ENCODE measurements at places on chromosomes 5 and 9.
A peak's percentile ranks its signal among the peaks of the same experiment; 100 is the strongest.

DNA sequence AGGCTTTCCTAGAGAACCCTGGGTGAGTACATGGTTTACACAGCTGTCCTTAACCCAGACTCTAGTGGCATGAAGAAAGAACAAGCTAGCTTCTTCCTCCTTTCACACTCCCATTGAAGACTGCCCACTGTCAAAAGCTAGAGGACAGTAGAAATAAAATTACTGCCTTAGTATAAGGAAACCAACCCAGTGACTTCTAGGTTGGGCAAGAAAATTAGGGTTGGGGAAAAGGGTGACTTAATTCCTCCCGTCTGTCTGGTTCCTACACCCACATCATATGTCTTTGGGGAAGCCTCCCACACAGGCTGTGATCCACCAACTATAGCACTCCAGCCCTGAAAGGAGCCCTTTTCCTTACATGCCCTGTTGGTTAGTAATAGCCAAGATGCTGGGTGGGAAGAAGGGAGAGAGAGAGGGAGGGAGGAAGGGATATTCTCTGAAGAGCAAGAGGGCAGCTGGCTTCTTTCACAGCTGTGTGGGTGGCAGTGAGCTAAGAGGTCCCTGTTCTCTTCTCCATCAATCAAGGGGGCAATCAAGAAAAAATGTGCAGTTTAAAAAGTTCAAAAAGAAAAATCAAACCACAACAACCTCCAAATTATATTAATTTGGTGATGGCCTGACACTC is 21.7 kb downstream of the HBEGF start:
- DNase-seq, result no peak

DNA sequence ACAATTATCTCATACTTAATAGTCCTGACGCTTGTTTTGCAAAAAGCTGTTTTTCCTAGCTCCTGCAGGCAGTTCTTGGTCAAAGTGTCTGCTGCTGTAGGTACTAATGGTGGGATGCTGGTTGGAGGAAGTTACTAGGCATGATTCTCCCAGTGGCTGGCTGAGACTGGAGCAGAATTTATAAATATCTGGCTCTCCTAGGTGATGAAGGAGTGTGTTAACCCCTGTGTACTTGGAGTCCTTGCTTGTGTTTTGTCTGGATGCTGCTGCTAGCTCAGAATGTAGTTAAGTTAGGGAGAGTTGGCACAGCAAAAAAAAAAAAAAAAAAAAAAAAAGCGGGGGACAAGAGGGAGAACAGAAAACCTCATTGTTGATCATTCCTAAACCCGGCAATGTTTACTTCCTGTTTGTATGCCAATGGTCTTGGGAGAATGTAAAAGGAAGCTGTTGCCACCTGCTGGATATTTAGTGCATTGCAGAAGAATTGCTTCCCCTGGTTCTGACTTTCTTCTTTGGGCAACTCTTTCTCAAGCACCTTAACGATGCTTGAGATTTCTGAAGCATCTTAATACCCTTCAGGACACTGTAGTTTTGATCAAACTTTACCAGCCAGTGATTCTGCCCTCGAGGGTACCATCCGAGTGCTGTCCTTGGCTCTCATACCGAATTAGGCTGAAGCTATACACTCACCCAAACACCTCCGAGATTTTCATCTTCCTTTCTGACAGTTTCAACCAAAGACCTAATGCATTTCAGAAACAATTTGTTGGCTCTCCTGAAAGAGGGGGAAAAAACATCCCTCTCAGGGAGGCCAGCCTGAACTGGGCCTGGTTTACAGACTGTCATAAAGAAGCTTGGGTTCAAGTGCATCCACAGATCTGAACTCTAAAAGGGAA is 71.7 kb upstream of the WWC1 start:
- no peak for DNase-seq

- peak; percentile 87 for DNase-seq
These were observed at the start of gene ZMYND19 for GRCh38 chr9:137590469-137591383. ZMYND19 (minus strand) TSS chr9:137590512; CDS start chr9:137590263, 249 bp downstream.

DNA sequence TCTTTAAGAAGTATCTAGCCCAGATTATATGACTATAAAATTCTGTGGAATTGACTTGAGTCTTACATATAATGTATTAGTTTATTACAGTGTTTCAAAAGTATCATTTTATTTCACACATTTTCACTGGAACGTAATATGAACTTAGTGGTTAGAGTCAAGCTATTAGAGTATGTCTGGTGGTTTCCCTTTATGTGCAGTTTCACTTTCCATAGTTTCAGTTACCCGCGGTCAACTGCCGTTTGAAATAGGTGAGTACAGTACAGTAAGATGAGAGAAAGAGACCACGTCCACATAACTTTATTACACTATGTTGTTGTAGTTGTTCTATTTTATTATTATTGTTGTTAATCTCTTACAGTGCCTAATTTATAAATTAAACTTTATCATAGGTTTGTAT is 50.5 kb downstream of the COMMD10 start:
- DNase-seq, result no peak

- no peak for DNase-seq
These were observed 139.1 kb downstream of the PIP5K1B start for GRCh38 chr9:68844157-68844556.

GRCh38 chr9:137611623-137612609 is 6.4 kb downstream of the ARRDC1 start:
- DNase-seq, result no peak

DNA sequence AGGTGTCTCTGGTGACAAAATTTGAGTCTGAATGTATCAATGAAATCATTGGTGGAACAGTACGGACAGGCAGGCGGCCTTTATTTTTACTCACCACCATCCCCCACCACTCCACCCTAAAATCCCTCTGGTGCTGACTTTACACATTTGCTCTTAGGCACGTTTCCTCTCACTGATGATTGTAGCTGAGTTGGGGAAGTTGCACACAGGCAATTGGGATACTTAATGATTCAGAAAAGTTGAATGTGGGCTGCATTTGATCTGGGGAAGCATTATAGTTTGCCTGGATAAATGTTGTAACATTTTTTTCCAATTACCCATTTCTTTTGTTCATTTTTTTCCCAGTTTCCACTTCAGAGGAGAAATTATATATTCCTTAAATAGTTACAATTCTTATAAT is 658.4 kb downstream of the TLR4 start:
- no peak for DNase-seq

- DNase-seq, result no peak
These were observed 19.4 kb downstream of the PSAT1 start for GRCh38 chr9:78316166-78316892.

GRCh38 chr9:109086221-109086620 is 33.5 kb downstream of the TMEM245 start:
- no peak for DNase-seq

- no peak for DNase-seq
These were observed 750.9 kb downstream of the MAT2B start for GRCh38 chr5:164256351-164256750.

DNA sequence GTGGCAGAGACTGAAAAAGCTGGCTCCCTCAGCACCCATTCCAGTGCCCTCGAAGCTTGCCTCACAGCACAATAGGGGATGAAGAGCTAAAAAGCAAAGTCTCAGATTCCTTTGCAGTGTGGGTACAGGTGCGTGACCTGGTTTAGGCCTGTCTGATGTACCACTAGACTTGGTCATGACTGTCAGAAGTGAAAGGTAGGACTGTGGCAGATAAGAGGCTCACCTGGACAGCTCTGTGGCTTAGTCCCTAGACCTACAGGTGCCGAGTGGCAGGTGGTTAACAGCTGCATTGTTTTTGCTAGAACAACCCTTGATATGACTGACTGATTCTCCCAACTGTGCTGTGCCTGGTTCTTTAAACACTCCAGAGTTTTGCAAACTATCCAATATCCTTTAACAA is 14.7 kb upstream of the SFXN1 start:
- DNase-seq, result no peak

GRCh38 chr9:110047232-110047954 is 160.6 kb downstream of the C9orf152 start:
- no peak for DNase-seq

DNA sequence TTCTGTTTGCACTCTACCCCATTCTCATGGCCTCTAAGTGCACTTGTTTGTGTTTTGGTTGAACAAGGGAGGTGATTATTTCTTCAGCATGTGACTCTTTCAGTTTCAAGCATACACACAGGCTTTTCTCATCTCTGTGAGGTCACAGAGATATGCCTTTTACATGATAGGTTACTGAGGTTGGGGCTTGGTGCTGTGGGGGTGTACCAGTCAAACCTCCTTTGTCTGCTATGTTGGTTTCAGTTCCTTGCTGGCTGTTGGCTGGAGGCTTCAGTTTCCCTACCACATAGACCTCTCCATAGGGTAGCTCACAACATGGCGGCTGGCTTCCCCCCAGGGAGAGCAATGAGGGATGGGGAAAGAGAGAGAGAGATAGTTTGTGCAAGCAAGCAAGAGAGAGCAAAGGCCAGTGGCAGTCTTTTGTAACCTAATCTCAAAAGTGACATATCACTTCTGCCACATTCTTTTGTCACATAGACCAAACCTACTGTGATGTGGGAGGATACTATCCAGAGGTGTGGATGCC is 96.7 kb upstream of the SEMA6A start:
- DNase-seq, result no peak

DNA sequence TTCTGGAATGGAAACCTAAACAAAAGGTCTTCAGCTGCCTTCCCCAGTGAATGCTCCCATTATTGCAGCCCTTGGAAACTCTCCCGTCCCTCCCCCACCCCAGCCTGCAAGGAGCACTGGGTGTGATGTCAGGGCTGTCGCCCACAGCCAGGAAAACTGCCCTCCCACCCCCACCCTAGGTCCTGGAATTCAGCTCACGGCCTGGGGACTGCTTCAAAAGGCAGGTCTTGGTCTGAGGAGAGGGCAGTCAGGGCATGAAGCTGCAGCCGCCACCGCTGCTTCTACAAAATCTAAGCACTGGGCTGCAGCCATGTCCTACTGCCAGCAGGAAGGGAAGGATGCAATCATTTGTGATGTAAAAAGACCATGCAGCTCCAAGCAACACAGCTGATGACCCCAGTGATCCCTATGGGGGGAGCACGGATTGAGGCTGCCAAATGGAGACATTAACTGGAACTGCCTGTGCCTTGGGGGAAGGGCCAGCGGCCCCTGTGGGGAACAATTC is 11.4 kb downstream of the GRHPR start:
- no peak for DNase-seq

DNA sequence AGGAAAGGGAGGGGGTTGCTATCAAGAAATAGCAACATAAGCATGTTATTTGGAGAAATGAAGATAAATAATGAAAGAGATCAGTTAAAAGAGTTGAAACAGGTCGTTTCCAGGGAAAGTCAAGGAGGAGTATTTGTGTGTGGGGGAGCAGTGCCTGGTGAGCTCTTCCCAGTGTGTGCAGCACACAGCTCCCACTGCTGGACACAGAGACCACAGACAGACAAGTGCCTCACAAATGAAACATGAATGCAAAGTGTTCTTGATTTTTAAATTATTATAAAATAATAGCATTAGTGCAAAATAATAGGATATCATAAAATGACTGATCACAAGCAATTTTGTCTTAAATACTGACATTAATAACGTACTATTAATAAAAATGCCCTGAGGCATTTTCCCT is 40.8 kb downstream of the LIFR start:
- no peak for DNase-seq

- no peak for DNase-seq
These were observed 10.5 kb downstream of the ARSB start for GRCh38 chr5:78974601-78975000.

DNA sequence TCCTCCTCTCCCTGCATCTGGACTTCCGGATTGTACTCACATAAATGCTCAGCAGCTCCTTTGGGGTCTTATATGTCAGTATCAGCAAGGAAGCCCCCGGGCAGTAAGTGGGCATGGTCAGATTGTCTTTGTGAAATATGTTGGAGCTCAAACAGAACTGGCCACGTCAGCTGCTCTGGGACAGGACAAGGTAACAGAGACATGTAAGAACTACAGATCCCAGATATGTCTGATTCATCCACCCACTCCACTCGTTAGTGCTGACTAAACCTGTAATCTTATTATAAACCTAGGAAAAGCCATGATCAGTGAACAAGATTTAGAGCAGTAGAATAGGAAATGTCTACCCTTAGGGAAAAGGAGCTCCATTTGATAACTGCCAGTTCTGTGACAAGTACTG is 561.8 kb downstream of the CETN3 start:
- no peak for DNase-seq

DNA sequence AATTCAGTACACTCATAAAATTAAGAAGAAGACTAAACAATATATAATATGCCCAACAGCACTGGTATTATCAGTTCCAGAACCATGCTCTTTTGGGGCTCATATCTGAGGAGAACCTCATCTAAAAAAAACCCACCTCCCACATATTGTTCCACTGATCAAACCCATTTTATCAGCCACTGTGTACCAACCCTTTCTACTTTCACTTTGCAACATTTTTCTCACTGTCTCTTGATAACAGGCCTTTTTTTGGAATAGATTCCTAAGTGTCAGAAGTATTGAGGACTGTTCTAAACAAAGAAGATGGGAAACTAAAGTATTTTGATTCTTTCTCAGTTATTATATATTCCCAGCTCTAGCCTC is 173.2 kb downstream of the GABRB2 start:
- no peak for DNase-seq

DNA sequence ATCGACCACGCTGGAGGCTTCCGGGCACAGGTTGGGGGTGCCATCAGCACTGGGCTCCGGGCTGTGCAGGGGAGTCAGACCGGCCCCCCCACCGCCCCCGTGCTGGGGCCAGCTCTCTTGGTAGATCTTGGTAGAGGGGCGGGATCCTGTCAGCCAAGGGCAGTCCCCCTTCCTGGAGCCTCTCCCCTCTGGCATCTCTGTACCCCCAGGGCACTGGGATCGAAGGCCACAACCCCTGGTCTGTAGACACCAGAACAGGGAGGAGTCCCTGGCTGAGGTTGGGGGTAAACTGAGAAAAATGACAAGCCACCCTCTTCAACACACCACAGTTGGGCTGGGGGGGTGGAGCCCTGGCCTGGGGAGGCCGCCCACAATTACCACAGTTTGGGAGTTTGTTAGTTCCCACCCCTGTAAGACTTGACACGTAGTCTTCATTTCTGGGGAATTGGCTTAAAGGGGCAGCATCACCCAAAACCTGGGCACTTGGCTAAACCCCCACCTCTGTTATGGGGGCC is 882 bp downstream of the CERCAM start:
- no peak for DNase-seq

GRCh38 chr9:68762570-68762969 is 57.5 kb downstream of the PIP5K1B start:
- DNase-seq, result no peak

- no peak for DNase-seq
These were observed 388.2 kb upstream of the RPS23 start for GRCh38 chr5:82666312-82666711.

DNA sequence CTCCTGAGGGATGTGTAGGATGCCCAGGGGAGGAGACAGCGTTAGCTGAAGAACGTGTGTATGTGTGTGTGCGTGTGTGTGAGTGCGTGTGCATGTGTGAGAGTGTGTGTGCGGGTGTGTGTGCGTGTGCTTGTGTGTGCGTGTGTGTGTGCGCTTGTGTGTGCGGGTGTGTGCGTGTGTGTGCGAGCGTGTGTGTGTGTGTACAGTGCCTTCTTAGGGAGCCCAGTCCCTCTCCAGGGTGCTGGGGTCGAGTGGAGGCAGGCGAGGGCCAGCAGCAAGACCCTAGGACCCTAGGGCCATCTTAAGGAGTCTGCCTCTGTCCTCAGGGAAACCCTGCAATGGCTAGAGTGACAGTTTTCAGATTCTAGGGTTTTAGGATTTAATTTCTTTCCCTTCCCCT is 26.0 kb upstream of the STXBP1 start:
- no peak for DNase-seq

- DNase-seq, result no peak
These were observed 31.2 kb downstream of the PTCD2 start for GRCh38 chr5:72351376-72351775.

- no peak for DNase-seq
These were observed 694 bp upstream of the PLIN2 start for GRCh38 chr9:19127871-19128500.

All from stimulated activated CD4-positive, alpha-beta T cell treated with anti-CD3 and anti-CD28 coated beads, Interleukin-1b, Interleukin-23, amount 100 ng/mL, for 1 hour (primary cell).